ENCODE measurements at places on chromosomes 7 and 10.
A peak's percentile ranks its signal among the peaks of the same experiment; 100 is the strongest.

GRCh38 chr10:19983880-19984565 lies 167.8 kb downstream of the PLXDC2 start:
- no peak for DNase-seq

GRCh38 chr10:53166325-53166724 lies 393.7 kb upstream of the MBL2 start:
- no peak for DNase-seq

GRCh38 chr7:93160410-93160809 lies 12.2 kb upstream of the SAMD9L start:
- DNase-seq: no peak

DNA sequence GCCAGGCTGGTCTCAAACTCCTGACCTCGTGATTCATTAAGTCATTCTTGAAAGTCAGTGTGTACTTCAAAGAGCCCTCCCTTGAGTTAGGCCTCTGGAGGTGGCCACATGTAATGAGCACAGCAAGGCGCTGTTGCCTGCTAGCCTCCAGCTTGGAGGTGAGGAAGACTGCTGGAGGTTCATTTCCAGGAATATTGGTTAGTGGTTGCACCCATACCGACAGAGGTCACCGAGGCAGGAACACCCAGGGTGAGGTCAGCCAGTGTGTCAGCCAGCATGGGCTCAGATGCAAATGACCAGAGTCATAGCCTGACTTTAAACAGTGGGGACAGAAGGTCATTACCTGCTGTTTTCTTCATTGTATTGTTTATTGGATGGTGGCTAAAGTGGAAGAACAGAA lies 85.0 kb downstream of the PLPP4 start:
- no peak for DNase-seq

DNA sequence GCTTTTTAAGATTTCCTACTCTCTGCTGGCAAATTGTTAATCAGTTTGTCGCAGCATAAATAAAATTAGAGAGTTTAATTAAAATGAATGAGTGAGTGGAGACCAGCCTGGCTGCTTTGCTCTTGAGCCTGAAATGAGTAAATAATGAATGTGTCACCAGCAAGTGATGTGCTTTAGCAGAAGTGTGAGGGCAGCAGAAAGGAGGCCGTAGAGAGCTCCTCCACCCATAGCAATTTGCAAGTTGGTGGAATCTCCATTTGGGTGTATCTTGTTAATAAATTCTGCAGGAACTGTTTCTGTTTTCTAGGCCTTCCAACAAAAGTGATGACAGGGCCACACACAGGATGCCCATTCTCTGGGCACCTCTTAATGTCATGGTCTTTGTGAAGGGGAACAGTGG lies 18.8 kb upstream of the ERCC6 start:
- DNase-seq: no peak

GRCh38 chr7:26151953-26152781 lies at the start of gene NFE2L3:
NFE2L3 (plus strand) TSS chr7:26152198; CDS start chr7:26152499, 301 bp downstream.
- DNase-seq: peak; percentile 69

DNA sequence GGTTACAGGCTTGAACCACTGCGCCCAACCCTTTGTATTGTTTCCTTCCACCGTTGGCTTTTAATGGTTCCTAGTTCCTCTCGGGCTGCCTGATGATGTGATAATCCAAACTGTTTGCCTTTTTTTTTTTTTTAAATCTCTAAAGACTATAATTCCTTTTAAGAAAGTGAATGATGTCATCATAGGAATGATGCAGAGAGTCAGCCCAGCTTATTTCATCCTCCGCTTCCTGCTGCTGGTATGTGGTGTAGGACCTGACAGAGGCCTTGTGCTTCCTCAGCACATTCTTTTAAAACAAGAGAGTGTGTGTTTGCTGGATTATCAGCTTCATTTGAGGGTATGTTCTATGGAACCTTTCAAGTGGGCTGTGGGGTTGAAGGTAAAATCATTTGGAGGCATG lies 241.4 kb downstream of the LRMDA start:
- no peak for DNase-seq

DNA sequence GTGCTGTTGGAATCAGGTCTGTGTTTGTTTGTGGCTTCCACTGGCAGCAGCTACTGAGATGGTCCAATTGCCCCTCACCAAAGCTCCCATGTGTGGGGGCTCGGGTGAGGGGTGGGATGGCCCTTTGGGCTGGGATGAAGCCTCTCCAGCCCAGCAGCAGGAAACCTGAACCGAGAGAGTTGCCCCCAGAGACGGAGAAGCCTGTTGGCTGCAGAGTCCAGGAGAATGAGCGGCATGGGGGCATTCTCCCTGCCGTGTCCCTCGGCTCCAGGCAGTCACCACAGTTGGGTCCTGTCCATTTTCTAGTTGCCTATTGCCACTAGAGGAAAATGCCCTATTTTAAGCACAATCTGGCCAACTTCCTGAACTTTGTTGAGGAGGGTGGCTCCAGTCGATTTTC lies 222.2 kb upstream of the PPP2R2D start:
- no peak for DNase-seq

GRCh38 chr10:51691135-51691534 lies 8.3 kb downstream of the CSTF2T start:
- DNase-seq: no peak

- DNase-seq: no peak
Observed at GRCh38 chr7:115068220-115068619, 146.3 kb downstream of the MDFIC start.

DNA sequence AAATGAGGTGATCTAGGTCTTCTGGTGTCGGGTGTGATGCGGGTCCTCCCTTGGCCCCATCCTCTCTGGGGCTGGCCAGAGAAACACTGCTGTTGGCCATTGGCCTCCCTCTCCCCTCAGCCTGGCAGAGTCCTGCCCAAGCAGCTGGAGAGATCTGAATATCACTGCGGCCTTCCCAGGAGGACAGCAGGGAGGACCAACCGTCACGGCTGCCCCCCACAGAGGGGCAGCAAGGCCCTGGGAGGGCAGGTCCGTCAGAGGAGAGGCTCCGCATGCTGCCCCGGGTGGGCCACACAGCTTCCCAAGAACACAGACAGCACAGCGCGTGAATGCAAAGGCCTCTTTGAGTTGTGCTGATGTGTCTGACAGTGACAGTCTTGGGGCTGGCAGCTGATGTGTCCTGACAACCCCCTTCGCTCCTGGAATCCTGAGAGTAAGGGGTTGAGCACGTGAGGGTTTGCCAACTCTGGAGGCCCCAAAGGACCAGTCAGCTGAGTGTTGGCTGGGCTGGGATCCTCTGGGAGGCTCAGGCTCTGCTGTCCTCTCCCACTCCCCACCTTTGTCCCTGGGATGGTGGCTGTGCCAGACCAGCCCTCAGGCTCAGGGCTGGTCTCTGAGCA lies 132.5 kb upstream of the UNC5B start:
- DNase-seq: no peak

DNA sequence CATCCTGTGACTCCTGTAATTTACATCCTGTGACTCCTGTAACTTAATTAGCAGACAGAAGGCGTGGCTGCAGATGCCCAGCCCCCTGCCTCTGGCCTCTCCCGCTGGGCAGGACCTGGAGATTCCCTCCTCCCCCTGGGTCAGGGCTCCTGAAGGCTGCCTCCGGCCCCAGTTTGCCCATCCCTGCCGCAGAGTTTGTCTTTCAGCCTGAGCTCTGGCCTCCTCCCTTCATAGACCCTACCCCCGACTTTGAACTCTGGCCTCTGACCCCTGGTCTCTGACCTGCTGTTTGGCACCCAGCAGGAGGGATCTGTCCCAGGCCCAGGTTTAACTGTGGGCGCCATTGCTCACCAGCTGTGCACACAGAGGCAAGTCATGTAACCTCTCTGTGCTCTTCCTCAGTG lies 45.6 kb downstream of the ELFN1 start:
- DNase-seq: peak; percentile 38

DNA sequence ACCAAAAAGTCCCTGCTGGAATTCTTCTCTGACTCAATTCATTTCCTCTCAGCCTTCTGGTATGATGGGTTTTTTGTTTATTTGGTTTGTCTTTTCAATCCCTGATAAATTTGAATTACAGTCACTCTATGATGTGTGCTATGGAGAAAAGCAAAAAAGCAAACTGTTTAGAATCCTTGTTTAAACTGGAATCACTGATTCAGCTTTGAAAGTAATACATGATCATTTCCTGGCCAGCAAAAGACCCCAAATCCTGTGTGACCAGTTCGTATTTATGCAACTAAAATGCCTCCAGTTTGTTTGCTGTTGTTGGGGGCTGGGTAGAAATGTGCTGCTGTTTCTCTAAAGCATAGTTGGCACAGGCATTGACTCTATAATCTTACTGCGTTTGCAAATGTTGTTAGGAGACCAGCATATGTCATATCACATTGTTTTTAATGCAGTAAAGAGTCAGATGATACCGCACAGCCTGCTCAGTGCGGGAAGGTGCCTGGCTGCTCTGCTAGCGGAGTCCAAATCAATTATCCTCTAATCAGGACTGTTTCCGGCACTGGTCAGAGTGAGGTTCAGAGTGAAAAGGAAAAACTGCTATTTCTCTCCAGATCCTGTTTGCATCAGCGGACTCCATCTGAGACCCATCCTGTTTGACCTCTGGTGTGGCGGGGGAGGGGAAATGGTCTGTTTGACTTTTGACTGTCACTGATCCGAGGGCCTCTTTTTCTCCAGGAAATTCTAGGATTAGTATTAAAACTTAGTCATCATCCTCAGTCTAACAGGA lies 40.6 kb upstream of the ADD3 start:
- no peak for DNase-seq

DNA sequence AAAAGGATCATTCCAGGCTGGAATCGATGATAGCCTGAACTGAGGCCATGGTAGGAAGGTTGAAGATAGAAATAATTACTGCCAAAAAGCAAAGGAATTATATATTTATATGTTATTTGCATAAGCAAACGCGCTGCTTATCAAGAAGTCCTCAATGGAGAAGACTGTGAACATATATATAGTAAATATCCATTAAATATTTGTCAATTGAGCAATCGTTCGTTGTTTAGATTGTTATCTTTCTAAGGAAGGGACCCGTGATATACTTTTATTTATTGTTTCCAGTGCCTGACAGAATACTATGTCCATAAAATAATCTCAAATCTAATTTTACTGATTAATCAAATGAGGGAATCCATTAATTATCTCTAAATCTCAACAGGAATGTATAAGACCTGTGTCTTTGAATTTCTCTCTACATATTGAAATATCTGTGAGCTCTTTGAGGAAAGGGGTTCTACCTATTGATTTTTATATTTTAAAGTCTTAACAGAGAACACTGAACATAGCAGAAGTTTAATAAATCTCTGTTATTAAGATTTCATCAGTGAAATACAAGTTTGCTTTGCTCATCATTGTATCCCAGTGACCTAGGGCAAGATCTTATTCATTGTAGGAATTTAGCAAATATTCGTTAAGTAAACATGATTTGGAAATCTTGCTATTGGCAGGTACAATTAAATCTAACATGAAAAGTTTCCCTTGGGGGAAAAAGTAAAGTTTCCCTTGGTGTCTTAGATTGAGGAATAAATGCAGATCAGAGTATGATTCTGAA lies 12.0 kb upstream of the HERC4 start:
- DNase-seq: no peak

DNA sequence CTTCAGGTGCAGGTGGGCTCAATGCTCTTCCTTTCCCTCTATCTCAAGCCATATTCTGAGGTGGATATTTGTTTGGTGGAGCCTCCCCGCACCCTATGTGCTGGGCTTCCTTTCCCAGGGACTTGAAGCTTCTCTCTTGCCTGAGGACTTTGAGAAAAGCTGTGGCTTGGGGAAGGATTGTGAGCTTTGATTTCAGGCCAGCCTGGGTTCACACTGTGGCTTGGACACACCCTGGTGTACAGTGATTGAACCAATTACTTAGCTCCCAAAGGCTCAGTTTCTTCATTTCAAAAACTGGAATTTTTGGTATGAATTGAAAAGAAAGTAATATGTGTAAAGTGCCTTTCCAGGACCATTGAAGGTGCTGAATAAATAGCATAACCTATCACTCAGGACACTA lies 224.5 kb upstream of the GLI3 start:
- no peak for DNase-seq

- no peak for DNase-seq
Observed at GRCh38 chr10:22588462-22588861, 125.9 kb downstream of the PIP4K2A start.

GRCh38 chr10:34360984-34361383 lies 454.1 kb downstream of the PARD3 start:
- DNase-seq: no peak

DNA sequence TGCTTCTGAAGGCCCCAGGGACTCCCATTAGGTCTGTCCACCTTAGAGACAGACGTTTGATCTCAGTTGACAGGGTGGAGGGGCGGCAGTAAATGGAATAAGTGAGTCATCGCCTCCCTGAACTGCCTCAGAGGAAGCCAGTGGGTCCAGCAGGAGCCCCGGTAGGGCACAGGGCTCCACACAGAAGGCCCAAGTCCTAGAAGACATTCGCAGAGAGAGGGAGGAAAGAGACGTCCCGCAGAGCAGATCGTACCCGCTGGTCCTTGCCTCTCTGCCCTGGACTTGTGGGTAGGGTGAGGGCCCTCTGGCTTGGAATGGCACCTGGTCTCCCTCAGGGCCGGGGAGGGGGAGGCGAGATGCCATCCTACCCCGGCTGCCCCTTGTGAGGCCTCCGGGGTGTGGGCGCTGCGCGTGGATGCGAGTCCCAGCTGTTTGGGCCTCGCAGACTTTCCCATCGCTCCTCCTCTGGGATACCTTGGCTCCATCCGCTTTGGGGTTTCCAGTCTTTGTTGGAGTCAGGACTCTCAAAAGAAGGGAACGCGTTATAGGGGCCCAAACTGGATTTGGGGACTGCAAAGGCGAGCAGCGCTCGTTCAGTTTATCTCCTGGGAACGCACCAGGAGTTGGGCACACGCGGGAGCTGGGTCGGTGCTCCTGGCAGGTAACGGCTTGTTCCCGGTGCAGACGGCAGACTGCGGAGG lies 5.1 kb downstream of the TLX1 start:
- no peak for DNase-seq

GRCh38 chr10:35327790-35328403 lies 8.4 kb upstream of the CCNY start:
- DNase-seq: no peak

DNA sequence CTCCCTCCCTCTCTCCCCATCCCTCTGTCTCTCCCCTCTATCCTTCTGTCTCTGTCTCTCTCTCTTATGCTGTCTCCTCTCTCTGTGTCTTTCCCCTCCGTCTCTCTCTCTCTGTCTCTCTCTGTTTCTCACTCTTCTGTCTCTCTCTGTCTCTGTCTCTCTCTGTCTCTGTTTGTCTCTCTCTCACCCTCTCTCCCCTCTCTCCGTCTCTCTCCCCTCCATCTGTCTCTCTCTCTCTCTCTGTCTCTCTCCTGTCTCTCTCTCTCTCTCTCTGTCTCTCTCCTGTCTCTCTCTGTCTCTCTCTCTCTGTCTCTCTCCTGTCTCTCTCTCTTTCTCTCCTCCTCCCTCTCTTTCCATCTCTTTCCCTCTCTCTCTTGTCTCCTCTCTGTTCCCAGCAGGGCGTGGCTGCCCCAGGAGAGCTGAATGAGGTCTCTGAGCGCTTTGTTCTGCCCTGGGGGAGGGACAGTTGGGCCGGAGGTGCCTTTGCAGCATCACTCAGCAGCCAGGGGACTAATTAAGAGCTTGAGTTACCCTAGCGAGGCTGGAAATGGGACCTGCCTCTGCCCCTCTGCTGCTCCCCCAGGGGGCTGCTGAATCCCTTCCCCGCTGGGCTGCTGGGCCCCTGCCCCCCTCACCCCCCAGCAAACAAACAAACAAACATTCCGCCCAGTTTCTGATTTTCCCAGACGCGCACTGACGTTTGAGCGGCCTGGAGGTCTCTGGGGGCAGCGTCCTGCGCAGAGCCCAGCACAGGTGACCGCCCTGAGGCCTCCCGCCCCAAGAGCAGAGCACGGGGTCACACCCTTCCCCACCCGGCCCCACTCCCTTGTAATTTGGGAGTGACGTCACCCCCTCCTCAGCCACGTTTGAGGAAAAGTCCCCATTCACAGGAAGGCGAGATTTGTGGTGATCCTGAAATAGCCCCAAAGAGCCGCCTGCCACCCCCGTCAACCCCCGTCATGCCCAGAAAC lies 68.1 kb downstream of the PDGFA start:
- DNase-seq: no peak

GRCh38 chr10:72062382-72062781 lies 26.0 kb downstream of the SPOCK2 start:
- DNase-seq: no peak
